ENCODE measurements at places on chromosomes 7 and 10. TPM values are rescaled to one million over a fixed set of nuclear protein-coding genes. Genes with fewer than 3 reads are reported as not detected.

DNA sequence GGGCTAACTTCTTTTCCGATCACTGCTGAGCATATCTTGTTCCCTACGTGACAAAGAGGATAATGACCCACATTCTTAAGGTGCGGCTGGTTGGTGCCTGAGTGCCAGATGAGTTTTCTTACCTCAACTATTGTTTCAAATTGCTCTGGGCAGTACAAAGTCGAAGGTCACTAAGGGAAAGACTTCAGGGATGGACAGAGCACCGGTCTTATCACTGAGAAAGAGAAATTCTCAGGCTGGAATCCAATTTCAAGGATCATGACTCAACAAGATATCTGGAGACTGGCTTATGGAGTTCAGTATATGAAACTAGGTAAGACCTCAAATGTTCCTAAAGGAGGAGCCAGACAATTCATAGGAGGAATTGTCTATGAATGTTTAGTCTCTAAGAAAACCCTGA lies 780.3 kb downstream of the SUGCT start:
- no peak for DNase-seq

DNA sequence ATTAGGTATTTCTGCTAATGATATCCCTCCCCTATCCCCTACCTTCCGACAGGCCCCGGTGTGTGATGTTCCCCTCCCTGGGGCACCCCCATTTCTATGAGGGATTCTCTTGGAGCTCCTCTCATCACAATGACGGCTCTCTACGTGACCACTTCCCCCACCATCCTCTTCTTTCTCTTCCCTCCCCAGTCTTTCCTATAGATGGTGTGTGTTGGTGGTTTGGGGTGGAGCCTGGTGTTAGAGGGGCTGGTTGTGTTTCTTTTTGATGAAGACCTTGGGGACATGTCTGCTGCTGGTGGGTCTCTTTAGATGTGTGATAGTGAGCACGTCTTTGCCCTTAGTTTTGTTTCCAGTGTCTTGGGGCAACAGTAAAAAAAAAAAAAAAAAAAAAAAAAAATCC lies 28.6 kb downstream of the RPS24 start:
- DNase-seq: peak; percentile 12

DNA sequence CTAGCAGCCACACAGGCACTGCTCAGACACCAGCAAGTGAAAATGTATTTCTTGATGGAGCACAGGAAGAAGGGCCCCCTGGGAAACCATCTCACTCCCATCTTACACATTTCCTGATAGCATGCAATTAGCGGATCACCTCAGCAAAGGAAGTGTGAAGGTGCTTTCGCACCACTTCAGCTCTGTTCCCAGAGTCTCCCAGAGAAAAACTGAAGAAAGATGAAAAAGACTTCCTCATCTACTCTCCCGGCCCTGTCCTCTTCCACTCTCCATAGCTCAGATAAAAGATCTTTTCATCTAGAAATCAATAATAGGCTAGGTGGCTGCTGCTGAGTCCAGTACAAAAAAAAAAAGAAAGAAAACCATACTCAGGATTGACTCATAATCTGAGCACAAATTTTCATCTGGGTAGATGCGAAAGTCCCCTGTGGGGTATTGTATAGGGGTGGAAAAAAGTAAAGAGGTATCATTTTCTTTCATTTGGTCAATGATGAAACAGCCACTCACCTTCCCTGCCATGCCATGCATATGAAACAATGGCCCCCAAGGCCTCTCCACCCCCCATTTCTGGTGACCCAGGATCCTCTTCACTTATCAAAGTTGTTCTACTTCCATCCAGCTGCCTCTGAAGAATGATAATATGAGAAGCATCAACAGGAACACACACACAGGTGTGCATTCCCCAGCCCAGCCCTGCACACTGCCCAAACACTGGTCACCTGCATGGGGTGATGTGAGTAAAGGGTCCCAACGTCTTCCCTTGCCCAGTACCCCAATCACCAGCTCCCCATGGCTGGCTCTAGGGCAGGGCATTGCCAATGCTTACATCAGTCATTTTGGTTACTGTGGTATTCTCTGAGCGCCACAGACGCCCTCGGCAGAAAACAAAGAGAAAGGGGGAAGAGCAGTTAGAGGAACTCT lies 48.8 kb upstream of the DGKI start:
- DNase-seq: no peak

DNA sequence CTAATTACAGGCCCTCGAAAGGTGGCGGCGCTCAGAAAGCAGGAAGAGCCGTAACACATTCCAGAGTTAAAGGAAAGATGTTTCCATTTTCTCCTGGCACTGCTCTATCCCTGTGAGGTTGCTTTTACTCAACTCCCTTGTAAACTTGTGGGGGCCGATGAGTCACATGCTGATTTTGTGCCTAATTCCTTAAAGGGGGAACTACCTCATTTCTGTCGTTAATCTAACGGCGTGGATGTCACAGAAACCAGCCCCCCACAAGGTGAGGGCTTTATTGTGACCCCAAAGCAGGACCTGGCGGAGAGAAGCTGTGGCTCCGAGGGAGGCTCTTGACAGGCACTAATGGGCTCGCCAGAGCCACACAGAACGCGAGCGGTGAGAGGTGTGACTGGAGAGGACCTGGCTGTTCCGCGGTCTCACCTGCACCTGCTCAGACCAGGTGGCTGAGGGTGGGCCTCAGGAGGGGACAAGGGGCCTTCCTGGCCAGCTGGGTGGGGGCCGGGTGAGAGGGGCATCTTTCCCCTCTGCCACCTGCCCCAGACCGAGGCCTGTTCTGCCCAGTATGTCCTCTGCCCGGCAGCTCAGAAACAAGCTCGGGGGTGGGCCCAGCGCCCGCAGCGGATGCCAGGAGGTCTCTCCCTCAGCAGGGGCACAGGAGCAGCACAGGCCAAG lies 50.9 kb downstream of the CALML3 start:
- no peak for DNase-seq

Gene SPOCK2
- total RNA-seq: 19.7 TPM
